ENCODE measurements at places on chromosomes 12 and 14. TPM values are rescaled to one million over a fixed set of nuclear protein-coding genes. Genes with fewer than 3 reads are reported as not detected.

PTCSC3 gene
- not detected for total RNA-seq

DNA sequence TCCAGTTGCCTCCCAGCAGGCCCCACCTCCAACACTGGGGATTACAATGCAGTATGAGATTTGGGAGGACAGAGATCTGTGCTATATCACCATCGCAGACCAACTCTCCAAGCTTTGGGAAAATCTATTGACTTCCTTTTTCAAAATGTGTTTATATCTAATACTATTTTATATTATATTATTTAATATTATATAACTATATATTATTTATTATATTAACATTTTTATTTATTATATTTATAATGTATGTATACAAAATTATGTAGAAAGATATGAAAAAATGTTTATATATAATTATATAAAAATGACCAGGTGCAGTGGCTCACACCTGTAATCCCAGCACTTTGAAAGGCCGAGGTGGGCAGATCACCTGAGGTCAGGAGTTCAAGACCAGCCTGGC is 36.4 kb downstream of the DNAH10 start:
- H3K27ac ChIP-seq, result no peak overlapping the region
- no peaks in the 10 kb centered on the region for H3K36me3 ChIP-seq
- no peaks in the 10 kb centered on the region for H3K27me3 ChIP-seq
- H3K4me1 ChIP-seq, result no peaks in the 10 kb centered on the region
- no peak for DNase-seq

PRH2 gene
- not detected for total RNA-seq

- peak; percentile 81 for DNase-seq
- H3K27me3 ChIP-seq, result no peaks in the 10 kb centered on the region
- no peaks in the 10 kb centered on the region for H3K36me3 ChIP-seq
- H3K4me1 ChIP-seq, result no peaks in the 10 kb centered on the region
- no peak overlapping the region for H3K4me3 ChIP-seq
- peak overlapping the region; percentile 66 for H3K27ac ChIP-seq
Observed at GRCh38 chr14:73463411-73463810, 5.1 kb upstream of the NUMB start.

GRCh38 chr12:117009759-117010158 is 89.5 kb downstream of the TESC start:
- no peak overlapping the region for H3K27ac ChIP-seq
- H3K27me3 ChIP-seq, result no peaks in the 10 kb centered on the region
- H3K36me3 ChIP-seq, result peaks cover 17% of the 10 kb centered on the region
- H3K4me3 ChIP-seq, result no peak overlapping the region
- DNase-seq, result no peak

EIF4B gene
- 383 TPM for total RNA-seq

- no peaks in the 10 kb centered on the region for H3K27me3 ChIP-seq
- H3K27ac ChIP-seq, result no peak overlapping the region
- no peaks in the 10 kb centered on the region for H3K4me1 ChIP-seq
- no peak for DNase-seq
- H3K36me3 ChIP-seq, result no peaks in the 10 kb centered on the region
Observed at GRCh38 chr12:99959549-99960170, 25.1 kb downstream of the ANKS1B start.

GRCh38 chr14:89912667-89913211 is 41.8 kb downstream of the EFCAB11 start:
- H3K27ac ChIP-seq, result peak overlapping the region; percentile 3
- peaks cover 16% of the 10 kb centered on the region for H3K4me1 ChIP-seq
- H3K36me3 ChIP-seq, result no peaks in the 10 kb centered on the region
- no peak overlapping the region for H3K4me3 ChIP-seq
- DNase-seq, result no peak

DNA sequence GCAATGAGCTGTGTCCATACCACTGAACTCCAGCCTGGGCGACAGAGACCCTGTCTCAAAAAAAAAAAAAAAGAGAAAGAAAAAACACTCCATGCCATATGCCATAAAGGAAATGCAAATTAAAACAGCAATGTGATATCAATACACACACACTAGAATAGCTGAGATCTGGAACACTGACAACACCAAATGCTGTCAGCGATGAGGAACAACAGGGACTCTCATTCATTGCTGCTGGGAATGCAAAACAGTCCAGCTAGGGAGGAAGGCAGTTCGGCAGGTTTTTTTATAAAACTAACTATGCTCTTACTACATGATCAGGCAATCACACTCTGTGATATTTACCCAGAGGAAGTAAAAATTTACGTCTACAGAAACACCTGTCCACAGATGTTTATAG is 3.4 kb upstream of the ABCB9 start:
- no peaks in the 10 kb centered on the region for H3K36me3 ChIP-seq
- H3K27ac ChIP-seq, result no peak overlapping the region
- H3K4me3 ChIP-seq, result no peak overlapping the region
- no peaks in the 10 kb centered on the region for H3K27me3 ChIP-seq

ASCL1 gene
- total RNA-seq, result not detected

EPYC gene
- not detected for total RNA-seq
